A673 (cell line): ENCODE measurements at places on chromosomes 7 and 10. TPM values are rescaled to one million over a fixed set of nuclear protein-coding genes. Genes with fewer than 3 reads are reported as not detected.
A peak's percentile ranks its signal among the peaks of the same experiment; 100 is the strongest.

- H3K4me3 ChIP-seq: no peak overlapping the region
- no peak for DNase-seq
- H3K27ac ChIP-seq: no peak overlapping the region
- peaks cover 10% of the 10 kb centered on the region for H3K4me1 ChIP-seq
Measured at GRCh38 chr7:116711790-116712189, 39.8 kb downstream of the MET start.

GRCh38 chr10:58868736-58869435 lies 307.6 kb upstream of the PHYHIPL start:
- H3K27me3 ChIP-seq: no peaks in the 10 kb centered on the region
- H3K36me3 ChIP-seq: no peaks in the 10 kb centered on the region
- no peak for DNase-seq
- no peak overlapping the region for H3K4me3 ChIP-seq
- H3K4me1 ChIP-seq: no peaks in the 10 kb centered on the region

DNA sequence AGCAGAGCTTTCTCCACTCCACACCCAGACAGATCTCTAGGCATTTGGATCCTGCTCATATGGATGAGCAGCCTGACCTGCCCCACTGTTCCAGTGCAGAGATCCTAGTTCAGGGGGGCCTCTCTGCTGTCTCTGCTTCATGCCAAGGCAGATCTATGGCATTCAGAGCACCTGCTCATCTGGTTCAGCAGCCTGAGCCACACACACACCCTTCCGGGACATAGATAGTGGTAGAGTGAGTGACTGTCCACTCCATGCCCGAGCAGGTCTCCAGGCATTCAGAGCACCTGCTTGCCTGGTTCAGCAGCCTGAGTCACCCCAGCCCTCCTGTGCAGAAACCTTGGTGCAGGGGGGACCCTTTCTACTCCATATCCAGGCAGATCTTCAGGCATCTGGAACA lies 54.3 kb upstream of the ZNF800 start:
- no peaks in the 10 kb centered on the region for H3K4me1 ChIP-seq
- H3K4me3 ChIP-seq: no peak overlapping the region
- peaks cover 23% of the 10 kb centered on the region for H3K27me3 ChIP-seq

The CPA2 gene
- total RNA-seq: 0.26 and 0.43 TPM in 2 replicates

GRCh38 chr7:140672382-140673062 lies at the start of gene ADCK2:
TSS of gene ADCK2 (plus strand) at chr7:140672945. CDS start at chr7:140673331, 386 bp downstream.
- peak within 1 kb of the TSS; percentile 67 for H3K27ac ChIP-seq
- peak; percentile 35 for DNase-seq
- H3K4me3 ChIP-seq: peak within 1 kb of the TSS; percentile 77
- peaks cover 12% of the 10 kb centered on the region for H3K4me1 ChIP-seq

The CHN2 gene
- 61.2 and 64.3 TPM in 2 replicates for total RNA-seq

- no peaks in the 10 kb centered on the region for H3K36me3 ChIP-seq
- H3K4me3 ChIP-seq: no peak overlapping the region
Measured at GRCh38 chr10:62492012-62492869, 118.1 kb downstream of the ZNF365 start.

DNA sequence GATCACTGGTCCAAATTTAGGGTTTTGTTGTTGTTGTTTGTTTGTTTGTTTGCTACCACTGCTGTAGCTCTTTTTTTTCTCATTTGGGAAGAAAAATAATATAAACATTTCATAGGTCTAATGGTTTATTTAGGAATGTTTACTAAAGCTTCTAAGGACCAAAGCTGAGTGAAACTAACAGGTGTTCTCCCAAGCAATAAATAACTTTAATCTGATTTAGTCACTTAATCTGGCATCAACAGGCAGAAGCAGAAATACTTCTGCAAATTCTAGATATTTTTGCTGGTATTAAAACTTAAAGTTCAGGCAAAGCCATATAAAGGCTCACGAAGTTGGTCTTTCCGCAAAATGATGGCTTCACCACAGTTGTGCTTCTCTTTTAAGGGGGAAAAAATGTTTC lies 144.5 kb upstream of the YAE1 start:
- no peaks in the 10 kb centered on the region for H3K36me3 ChIP-seq
- DNase-seq: no peak
- H3K27ac ChIP-seq: no peak overlapping the region
- no peaks in the 10 kb centered on the region for H3K4me1 ChIP-seq
- H3K4me3 ChIP-seq: no peak overlapping the region

GRCh38 chr10:78390817-78391216 lies 357.2 kb downstream of the RPS24 start:
- H3K27me3 ChIP-seq: no peaks in the 10 kb centered on the region
- DNase-seq: no peak
- H3K27ac ChIP-seq: no peak overlapping the region
- no peaks in the 10 kb centered on the region for H3K4me1 ChIP-seq

DNA sequence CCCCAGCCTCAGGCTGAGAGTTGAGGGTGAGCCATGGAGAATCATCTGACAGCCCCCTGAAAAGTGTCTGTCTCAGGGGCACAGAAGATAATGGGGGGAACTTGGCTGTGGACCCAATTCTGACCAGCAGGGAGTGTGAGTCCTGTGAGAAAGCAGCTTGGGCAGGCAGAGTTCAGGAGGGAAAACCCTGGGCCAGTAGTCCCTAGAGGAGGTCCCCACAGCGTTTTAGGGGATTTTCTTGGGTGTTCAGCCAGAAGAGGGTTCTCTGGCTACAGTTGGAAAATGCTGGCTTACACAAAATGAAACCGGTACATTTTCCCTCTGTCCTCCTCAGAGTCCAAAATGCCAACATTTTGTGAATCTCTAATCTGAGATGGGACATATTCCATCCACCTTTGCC lies 35.8 kb upstream of the TRIM8 start:
- no peaks in the 10 kb centered on the region for H3K27me3 ChIP-seq
- no peak overlapping the region for H3K27ac ChIP-seq
- no peaks in the 10 kb centered on the region for H3K4me1 ChIP-seq
- H3K4me3 ChIP-seq: no peak overlapping the region
- peaks cover 4% of the 10 kb centered on the region for H3K36me3 ChIP-seq
- DNase-seq: no peak

GRCh38 chr7:51286401-51286800 lies 30.2 kb downstream of the COBL start:
- H3K36me3 ChIP-seq: no peaks in the 10 kb centered on the region
- H3K4me1 ChIP-seq: no peaks in the 10 kb centered on the region
- H3K4me3 ChIP-seq: no peak overlapping the region
- DNase-seq: no peak

- no peaks in the 10 kb centered on the region for H3K27me3 ChIP-seq
- no peaks in the 10 kb centered on the region for H3K36me3 ChIP-seq
- H3K4me1 ChIP-seq: no peaks in the 10 kb centered on the region
- H3K27ac ChIP-seq: no peak overlapping the region
- H3K4me3 ChIP-seq: no peak overlapping the region
Measured at GRCh38 chr10:44464503-44464902, 79.6 kb upstream of the CXCL12 start.

DNA sequence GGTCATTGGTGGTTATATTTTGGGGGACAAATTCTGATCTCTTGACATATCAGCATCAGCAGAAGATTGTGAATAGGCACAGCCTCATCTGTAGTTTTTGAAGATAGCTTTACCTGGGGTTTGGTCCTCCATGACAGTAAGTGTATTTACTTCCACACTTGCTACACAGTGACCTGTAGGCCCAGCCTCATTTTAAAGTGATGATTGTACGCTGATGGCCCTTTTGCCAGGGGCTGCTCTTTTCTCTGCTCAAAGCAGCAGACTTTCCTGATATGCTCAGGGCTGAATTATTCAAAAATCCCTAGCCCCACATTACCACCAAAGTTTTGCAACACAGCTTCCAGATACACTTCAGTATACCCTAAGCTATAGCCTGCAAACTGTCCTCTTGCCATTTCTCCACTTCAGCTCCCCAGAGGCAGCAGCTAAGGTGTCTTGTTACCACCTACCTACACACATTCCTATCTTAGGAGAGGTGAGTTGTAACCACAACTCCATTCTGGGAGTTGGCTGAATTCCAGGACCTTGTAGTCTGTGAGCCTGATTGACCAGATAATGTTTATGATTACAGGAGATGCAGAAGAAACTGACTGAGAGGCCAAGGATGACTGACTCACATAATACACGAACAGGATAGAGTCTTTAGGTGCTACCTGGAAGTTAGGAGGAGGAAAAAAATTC lies 6.0 kb downstream of the ASB4 start:
- no peaks in the 10 kb centered on the region for H3K27me3 ChIP-seq
- H3K4me1 ChIP-seq: no peaks in the 10 kb centered on the region
- no peak overlapping the region for H3K27ac ChIP-seq
- no peaks in the 10 kb centered on the region for H3K36me3 ChIP-seq
- H3K4me3 ChIP-seq: no peak overlapping the region

The HNRNPH3 gene
- total RNA-seq: 237 and 251 TPM in 2 replicates

GRCh38 chr10:62083412-62084267 lies 182.1 kb downstream of the ARID5B start:
- H3K27me3 ChIP-seq: no peaks in the 10 kb centered on the region
- H3K4me3 ChIP-seq: peak overlapping the region; percentile 10
- peaks cover 24% of the 10 kb centered on the region for H3K36me3 ChIP-seq
- peak overlapping the region; percentile 95 for H3K27ac ChIP-seq
- DNase-seq: peak; percentile 92

DNA sequence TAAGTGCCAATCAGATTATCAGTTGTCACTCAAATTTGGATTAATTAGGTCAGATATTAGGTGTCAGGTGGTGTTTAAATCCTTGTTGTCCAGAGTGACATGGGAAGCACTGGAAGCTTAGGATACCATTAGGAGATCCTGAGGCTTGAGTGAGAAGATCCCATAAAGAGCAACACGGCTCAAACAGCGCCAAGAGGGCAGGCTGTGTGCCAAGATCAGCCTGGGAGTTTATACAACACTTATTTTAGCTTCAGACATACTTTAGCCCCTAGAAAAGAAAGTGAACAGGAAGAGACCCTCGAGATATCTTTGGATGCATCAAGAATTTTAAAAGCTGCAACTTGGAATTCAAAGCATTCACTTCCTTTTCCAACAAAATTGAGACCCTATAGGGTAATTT lies 14.2 kb upstream of the ACTA2 start:
- H3K36me3 ChIP-seq: no peaks in the 10 kb centered on the region
- no peaks in the 10 kb centered on the region for H3K27me3 ChIP-seq
- no peak overlapping the region for H3K27ac ChIP-seq
- H3K4me1 ChIP-seq: peaks cover 14% of the 10 kb centered on the region
- no peak overlapping the region for H3K4me3 ChIP-seq

The HOXA5 gene
- total RNA-seq: not detected in 2 replicates
